ENCODE measurements at places on chromosomes 4 and X. TPM values are rescaled to one million over a fixed set of nuclear protein-coding genes. Genes with fewer than 3 reads are reported as not detected.

- no peak for DNase-seq
These were observed 169.8 kb upstream of the GALNT7 start for GRCh38 chr4:172998527-172999469.

ADGRG2 gene
- 0.08 TPM for polyA plus RNA-seq

DNA sequence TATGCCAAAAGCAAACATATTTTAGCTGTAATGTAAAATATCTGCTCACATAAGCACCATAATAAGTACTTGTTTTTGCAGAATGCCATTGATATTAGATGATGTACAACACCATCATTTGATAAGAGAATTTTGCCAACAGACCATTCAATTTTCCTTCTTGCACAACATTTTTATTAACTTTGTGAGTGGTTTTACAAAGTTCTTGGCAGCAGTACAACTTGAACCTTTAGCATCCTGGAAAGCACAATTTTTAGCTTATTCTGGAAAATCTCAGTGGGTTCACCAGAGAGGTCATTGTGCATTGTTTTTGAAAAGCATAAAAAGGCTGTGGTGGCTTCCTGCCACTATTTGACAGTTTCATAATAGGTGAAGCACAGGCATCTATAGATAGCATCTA is 26.4 kb upstream of the REPS2 start:
- DNase-seq, result no peak

UBA1 gene
- 145 TPM for polyA plus RNA-seq

COX7B gene
- polyA plus RNA-seq, result 402 TPM

OPN1LW gene
- not detected for polyA plus RNA-seq

DNA sequence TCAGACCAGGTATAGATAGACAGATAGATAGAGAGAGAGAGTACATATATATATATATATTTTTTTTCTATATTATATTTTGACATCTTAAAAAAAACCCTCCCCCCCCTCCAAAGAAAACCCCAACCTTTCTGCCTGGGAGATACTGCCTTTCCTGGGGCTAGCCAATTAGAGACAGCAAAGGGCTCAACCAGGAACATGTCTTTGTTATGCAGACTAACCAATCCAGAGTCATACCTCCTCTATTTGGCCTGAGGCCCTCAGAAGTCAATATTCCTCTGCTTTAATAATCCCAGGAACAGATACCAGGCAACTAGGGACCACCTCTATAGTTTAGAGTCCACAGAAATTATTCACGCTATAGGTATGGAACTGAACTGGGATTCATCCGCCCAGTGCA is 135.6 kb upstream of the MAD2L1 start:
- no peak for DNase-seq

USP17L21 gene
- polyA plus RNA-seq, result not detected

DNA sequence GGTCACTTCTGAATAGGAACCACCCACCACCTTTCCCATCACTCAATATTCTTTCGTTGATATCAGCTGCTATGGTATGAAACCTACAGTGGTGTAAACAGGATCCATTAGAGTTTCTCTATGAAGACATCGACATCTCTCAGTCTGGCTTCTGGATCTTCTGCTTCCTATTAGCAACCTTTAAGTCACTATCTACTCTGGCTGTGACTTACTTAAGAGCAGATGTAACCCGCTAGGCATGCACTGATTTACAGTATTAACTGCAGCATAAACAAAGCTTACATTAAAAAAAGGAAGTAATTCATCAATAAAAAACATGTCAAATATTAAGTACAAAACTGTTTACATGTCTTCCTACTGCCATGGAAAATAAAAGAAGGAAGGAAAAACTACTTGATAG is 96.4 kb downstream of the ANAPC10 start:
- no peak for DNase-seq

NDP gene
- not detected for polyA plus RNA-seq

- no peak for DNase-seq
These were observed 33.5 kb upstream of the CYBB start for GRCh38 chrX:37746218-37746941.

GRCh38 chrX:67004451-67004850 is 365.6 kb upstream of the EDA2R start:
- DNase-seq, result no peak

GRCh38 chr4:158327525-158327924 is 117.2 kb downstream of the TMEM144 start:
- DNase-seq, result no peak

BANK1 gene
- polyA plus RNA-seq, result 0.71 TPM

MOB1B gene
- 2.1 TPM for polyA plus RNA-seq

DNA sequence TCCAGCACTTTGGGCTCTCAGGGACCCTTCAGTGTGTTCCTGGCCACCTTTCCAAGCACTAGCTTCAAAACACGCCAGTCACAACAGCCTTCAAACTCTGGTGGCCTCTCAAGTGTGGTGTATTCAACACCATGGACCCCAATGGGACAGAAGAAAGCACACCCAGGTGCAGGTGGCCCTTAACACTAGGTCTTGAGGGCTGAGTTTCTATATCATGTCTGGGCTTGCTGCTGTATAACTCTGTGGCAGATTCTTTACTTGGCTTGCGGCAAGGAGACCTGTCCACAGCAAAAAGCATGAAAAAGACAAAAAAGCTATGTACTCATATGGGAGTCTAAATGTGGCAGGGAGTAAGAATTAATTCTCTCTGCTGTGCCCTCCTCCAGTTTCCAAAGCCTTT is 23.1 kb downstream of the MSL3 start:
- no peak for DNase-seq

MAGEA4 gene
- polyA plus RNA-seq, result not detected

SPON2 gene
- polyA plus RNA-seq, result 2.8 TPM

DNA sequence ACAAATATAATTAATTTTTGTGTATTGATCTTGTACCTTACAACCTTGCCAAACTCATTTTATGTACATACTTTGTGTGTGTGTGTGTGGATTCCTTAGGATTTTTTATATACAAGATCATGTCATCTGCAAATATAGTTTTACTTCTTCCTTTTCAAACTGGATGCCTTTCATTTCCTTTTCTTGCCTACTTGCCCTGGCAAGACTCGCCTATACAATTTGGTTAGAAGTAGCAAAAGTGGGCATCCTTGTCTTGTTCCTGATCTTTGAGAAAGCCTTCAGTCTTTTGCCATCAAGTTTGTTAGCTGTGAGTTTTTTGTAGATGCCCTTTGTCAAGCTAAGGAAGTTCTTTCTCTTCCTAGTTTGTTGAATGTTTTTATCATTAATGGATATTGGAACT is 30.5 kb downstream of the RUFY3 start:
- DNase-seq, result no peak

EDA2R gene
- polyA plus RNA-seq, result not detected

CNOT6L gene
- polyA plus RNA-seq, result 50.5 TPM

ZDHHC9 gene
- 7.7 TPM for polyA plus RNA-seq

FAM156B gene
- 10.7 TPM for polyA plus RNA-seq

DNA sequence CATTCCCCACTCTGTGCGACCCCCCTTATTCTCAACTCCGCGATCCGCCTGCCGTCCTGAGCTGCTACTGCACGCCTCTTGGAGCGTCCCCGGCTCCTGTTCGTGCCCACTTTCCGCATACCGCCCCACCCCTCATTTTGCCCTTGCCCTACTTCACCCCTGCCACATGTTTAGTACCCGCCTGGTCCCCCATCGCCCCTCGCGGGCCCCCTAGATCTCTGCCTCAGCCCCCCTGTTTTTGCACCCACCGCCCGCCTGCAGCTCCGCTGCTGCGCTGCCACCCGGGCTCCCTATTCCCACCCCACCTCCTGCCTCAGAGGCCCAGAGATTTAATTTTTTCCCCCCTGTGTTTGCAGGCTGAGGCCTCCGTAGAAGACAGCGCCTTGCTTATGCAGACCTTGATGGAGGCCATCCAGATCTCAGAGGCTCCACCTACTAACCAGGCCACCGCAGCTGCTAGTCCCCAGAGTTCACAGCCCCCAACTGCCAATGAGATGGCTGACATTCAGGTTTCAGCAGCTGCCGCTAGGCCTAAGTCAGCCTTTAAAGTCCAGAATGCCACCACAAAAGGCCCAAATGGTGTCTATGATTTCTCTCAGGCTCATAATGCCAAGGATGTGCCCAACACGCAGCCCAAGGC is 1.4 kb downstream of the MAGED1 start:
- DNase-seq, result no peak

- no peak for DNase-seq
These were observed 17.0 kb downstream of the ADD1 start for GRCh38 chr4:2860391-2861348.

DNA sequence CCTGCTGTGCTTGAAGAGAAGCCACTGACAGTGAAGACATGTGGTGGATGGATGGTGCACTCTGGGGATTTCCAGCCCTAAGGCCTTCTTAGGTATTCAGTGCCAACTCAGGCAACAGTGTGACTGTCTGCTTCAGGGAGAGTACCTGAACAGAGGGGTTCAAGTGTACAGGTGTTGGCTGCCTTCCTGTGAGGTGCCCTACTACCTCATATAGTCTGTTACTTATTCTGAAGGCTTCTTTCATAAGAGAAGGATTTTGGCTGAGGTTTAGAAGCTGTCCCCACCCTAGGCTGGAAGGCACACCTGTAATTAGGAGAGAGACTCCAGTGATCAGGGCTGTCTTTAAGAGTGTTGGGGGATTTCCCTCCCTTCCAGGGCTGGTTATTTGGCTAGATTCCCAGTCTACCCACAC is 1.8 kb downstream of the FTHL17 start:
- no peak for DNase-seq

- no peak for DNase-seq
These were observed 64.8 kb downstream of the GLRA3 start for GRCh38 chr4:174764105-174764729.
